Mammary epithelial cell (primary cell): ENCODE measurements at places on chromosomes 7 and 10. TPM values are rescaled to one million over a fixed set of nuclear protein-coding genes. Genes with fewer than 3 reads are reported as not detected.

GRCh38 chr10:89337484-89337883, 9.7 kb downstream of the IFIT3 start:
- peak; percentile 78 for DNase-seq

DNA sequence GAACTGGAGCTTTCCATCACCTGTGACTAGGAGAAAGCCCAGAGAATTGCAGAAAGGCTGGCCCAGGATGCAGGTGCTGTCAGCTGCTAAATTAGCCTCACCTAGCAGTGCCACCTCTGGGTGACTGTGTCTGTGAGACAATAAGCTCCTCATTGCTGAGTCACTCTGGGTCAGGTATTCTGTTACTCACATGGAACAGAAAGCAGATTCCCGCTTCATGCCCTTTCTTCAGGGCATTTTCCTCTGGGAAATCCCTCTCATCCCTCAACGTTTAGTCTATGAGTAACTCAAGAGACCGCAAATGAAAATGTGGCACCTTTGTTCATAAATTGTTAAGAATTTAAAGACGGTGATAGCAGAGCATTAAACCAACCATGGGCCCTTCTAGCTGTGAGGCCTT, 184.0 kb downstream of the ADAM12 start:
- DNase-seq = peak; percentile 79

DNA sequence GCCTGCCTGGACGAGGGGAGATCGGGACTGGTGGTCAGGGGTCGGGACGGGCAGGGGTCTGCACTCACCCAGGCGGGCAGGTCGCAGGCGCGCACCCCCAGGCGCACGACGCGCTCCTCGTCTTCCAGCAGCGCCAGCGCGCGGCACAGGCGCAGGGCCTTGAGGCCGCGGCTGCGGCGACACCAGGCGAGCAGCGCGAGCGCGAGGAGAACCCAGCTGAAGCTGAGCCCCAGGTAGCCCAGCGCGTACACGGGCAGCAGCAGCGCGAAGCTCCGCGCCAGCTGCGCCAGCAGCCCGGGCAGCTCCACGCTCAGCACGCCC, 328 bp downstream of the ESYT2 start:
- peak; percentile 78 for DNase-seq

DNA sequence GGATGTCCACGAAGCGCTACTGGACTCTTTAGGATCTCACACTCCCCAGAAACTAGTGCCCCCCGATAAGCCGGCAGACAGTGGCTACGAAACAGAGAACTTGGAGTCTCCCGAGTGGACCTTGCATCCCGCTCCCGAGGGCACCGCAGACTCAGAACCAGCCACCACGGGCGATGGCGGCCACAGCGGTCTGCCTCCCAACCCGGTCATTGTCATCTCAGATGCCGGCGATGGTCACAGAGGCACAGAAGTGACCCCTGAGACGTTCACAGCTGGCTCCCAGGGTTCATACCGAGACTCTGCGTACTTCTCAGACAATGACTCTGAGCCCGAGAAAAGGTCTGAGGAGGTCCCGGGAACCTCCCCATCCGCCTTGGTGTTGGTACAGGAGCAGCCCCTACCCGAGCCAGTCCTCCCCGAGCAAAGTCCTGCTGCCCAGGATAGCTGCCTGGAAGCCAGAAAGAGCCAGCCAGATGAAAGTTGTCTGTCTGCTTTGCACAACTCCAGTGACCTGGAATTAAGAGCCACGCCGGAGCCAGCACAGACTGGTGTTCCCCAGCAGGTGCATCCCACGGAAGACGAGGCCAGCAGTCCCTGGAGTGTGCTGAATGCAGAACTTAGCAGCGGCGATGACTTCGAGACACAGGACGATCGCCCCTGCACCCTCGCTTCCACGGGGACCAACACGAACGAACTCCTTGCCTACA, 17.6 kb upstream of the BHLHA15 start:
- DNase-seq = no peak

GRCh38 chr7:155732286-155732685, 80.0 kb downstream of the SHH start:
- no peak for DNase-seq

GRCh38 chr7:92360387-92360786, 86.9 kb upstream of the GATAD1 start:
- DNase-seq = no peak

- DNase-seq = no peak
These were observed 13.6 kb downstream of the GPRIN2 start for GRCh38 chr10:46542567-46543465.

DNA sequence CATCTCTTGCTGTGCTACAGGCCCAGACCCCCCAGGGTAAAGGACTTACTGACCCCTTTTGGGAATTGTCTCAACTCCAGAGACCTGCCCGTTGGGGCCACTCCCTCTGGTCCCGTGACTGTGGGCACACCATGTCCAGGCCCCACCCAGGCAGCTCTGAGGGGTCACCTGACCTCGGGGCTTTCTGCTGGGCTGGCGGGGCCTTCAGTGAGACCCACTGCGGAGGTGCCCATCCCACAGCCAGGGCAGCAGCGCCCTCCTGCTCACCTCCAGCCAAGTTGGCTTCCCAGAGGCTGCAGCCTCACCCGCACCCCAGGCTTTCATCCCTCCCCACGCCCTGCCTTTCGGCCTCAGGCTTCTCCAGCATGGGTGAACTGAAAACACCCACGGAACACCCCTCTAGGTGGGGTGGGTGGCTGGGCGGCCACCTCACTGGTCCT, 147.2 kb downstream of the DNAJB6 start:
- DNase-seq = no peak

GRCh38 chr7:94675356-94675755, 19.4 kb upstream of the SGCE start:
- DNase-seq = no peak

GRCh38 chr10:102133373-102134195, 744 bp downstream of the PPRC1 start:
- peak; percentile 87 for DNase-seq

- DNase-seq = peak; percentile 22
These were observed 13.1 kb upstream of the CUX1 start for GRCh38 chr7:101804088-101804963.

DNA sequence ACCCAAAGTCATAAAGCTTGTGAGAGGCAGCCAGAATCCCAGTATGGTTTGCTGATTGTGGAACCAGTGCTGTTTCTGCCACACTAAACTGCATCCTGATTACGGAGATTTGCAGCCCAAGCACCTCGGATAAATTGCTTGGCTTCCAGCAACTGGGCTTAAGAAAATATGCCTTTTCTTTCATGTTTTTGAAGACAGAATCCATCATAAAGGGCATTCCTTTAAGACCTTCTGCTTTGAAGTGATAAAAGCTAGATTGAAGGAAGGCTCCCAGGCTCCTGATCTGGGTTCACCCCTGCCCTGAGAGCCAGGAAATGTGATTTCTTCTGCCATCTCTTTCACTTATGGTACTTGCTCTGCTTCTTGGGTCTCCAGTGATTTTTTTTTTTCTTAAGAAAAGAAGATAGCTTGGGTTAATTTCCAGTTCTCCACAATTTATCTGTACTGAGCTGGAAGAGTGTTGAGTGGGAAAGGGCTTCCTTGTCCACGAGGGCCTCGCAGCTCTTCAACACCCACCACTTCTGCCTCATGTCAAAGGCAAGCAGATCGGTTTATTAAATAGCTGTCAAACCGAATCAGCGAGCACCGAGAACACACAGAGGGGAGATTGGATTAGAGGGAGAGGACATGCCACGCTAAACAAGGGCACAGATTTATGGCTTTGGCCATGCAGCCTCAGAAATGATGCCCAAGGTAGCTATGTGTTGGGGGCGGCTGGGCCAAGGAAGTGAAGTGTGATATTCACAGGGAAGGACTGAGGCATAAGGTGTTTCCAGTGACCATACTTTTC, 94.9 kb upstream of the TBX20 start:
- DNase-seq = no peak

- DNase-seq = no peak
These were observed 206.0 kb upstream of the SH2B2 start for GRCh38 chr7:102080434-102081243.

- peak; percentile 73 for DNase-seq
These were observed 67.8 kb downstream of the GSAP start for GRCh38 chr7:77348371-77348813.

DNA sequence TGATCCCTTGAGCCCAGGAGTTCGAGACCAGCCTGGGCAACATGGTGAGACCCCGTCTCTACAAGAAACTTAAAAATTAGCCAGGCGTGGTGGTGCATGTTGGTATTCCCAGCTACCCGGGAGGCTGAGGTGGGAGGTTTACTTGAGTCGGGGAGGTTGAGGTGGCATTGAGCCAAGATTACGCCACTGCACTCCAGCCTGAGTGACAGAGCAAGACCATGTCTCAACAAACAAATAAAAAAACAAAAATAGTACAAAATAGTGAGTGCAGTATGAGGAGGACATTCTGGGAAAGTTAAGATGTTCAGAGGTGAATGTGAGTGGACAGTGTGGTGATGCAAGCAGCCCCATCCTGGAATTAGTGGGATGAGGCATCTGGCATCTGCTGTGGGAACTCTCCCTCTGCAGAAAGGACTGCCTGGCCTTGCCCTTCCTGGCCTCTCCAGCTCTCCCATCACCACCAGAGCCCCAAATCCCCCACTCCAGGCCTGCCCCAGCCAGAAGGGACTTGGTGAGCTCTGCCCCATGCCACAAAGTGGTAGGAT, 96.6 kb upstream of the PARD3 start:
- DNase-seq = no peak

DNA sequence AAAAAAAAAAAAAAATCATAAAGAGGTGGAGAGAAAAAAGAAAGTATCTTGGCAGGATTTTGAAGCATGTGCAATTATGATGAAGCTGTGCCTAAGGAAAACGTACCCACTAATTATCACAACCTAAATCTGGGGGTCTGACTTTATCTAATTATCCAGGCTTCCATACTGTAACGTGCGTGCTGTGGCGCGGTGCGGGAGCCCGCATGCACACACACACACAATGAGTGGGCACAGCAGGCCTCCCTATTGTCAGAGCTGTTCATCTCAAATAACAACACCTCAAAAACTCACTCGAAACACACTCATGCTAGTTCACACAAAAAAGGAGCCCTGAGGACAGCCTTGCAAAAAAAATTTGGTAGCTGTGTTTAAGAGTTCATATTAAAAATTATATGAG, 31.9 kb downstream of the BEND7 start:
- DNase-seq = no peak

- no peak for DNase-seq
These were observed 36.6 kb downstream of the TCERG1L start for GRCh38 chr10:131274883-131275282.

GRCh38 chr10:6802759-6803426, 222.8 kb upstream of the PRKCQ start:
- DNase-seq = no peak

DNA sequence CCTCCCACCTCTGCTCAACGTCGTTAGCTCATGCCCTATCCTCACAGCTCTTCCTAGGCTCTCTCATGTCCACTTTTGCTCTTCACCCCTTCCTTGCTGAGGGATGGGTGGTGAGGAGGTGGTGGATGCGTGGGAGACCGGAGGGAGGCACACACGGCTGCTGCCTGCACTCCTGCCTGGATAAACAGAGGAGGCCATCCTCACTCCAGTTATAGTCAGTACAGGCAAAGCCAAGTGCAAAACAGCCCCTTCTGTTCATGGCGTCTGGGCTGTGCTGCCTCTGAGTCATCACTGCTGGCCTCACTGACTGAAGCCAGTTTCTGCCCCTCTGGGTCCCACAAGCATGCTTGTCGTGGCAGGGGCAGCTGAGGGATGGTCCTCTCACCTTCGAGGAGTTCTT, 31.9 kb upstream of the LRRC4 start:
- no peak for DNase-seq

DNA sequence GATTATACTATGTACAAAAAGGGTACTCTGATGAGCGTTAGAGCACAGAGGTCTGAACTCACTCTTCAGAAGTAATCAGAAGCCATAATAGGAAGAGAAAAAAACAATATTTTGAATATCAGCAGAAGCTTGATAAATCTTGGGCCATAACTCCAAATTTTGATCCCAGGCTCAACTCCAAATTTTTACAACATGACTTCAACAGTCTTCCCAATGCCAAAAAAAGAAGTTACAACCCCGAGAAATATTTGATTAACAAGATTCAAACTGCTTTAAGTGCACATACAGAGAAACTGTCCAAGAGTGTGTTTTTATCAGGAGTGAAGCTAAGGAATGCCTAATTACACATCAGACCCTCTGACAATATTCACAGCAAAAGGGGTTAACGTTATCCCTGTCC, 7.5 kb downstream of the MPP7 start:
- no peak for DNase-seq

GRCh38 chr7:140008755-140009610, 53.8 kb downstream of the PARP12 start:
- no peak for DNase-seq

GRCh38 chr7:4000934-4001333, 681.2 kb upstream of the FOXK1 start:
- DNase-seq = no peak

DNA sequence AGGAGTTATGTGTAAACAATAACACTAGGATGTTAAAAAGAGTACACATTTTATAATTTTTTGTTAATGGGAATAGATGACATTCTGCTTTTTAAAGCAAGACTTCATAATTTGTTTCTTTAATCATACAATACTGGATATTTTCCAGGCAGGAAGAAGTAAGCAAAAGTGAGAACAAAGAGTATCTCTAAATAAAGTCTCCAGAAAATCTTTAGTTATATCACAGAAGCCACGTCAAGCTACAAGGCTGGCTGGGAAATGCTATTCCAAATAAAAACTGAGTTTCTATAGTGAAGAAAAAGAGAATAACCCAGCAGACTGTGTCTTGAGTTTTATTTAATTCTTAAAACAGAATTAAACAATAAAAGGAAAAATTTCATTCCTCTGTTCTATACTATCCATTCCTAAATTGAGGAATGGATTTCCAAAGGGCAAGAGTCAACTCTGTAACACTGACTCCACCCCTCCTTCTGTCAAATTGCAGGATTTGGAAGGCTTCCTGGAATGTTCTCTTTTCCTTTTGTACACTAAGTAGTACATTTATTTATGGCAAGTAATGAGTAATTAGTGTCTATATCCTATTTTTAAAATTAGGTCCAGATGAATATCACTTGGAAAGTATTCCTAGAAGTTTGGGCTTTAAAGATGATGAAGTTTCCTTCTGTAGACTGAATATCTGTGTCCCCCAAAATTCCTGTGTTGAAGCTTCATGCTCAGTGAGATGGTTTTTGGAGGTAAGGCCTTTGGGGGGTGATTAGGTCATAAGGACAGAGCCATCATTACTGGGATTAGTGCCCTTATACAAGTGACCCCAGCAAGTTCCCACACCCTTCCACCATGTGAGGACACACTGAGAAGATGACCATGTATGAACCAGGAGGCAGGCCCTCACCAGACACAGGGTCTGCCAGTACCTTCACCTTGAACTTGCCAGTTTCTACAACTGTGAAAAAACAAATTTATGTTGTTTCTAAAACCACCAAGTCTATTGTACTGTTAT, 290.9 kb downstream of the CRPPA start:
- DNase-seq = no peak

GRCh38 chr7:114530057-114530611, 115.5 kb downstream of the FOXP2 start:
- no peak for DNase-seq

The TDRD1 gene
- not detected in 2 replicates for total RNA-seq

The TSPAN15 gene
- total RNA-seq = 1.5 TPM

The AKR1B1 gene
- 128 and 137 TPM in 2 replicates for total RNA-seq

The TAC1 gene
- total RNA-seq = not detected

The CPA2 gene
- 0.38 TPM in 1 of 2 replicates, not detected in the other for total RNA-seq

The RAMP3 gene
- total RNA-seq = not detected in 2 replicates

The ICA1 gene
- total RNA-seq = 24.7 TPM

The AKR1C2 gene
- 19.7 TPM for total RNA-seq

The ACTL6B gene
- total RNA-seq = not detected in 2 replicates

The NKX2-3 gene
- total RNA-seq = not detected in 2 replicates

The TMEM270 gene
- total RNA-seq = not detected
